ENCODE measurements at places on chromosomes 4 and X. TPM values are rescaled to one million over a fixed set of nuclear protein-coding genes. Genes with fewer than 3 reads are reported as not detected.

The ADH1A gene
- 0.84 TPM for total RNA-seq

The SLC16A2 gene
- total RNA-seq = 8.2 TPM

The USP17L12 gene
- not detected for total RNA-seq

- DNase-seq = no peak
Measured at GRCh38 chr4:56297776-56298175, 89.5 kb downstream of the AASDH start.

- DNase-seq = no peak
Measured at GRCh38 chr4:110224812-110225211, 26.4 kb upstream of the ELOVL6 start.

- DNase-seq = no peak
Measured at GRCh38 chrX:32153585-32153984, 1057.8 kb downstream of the DMD start.

DNA sequence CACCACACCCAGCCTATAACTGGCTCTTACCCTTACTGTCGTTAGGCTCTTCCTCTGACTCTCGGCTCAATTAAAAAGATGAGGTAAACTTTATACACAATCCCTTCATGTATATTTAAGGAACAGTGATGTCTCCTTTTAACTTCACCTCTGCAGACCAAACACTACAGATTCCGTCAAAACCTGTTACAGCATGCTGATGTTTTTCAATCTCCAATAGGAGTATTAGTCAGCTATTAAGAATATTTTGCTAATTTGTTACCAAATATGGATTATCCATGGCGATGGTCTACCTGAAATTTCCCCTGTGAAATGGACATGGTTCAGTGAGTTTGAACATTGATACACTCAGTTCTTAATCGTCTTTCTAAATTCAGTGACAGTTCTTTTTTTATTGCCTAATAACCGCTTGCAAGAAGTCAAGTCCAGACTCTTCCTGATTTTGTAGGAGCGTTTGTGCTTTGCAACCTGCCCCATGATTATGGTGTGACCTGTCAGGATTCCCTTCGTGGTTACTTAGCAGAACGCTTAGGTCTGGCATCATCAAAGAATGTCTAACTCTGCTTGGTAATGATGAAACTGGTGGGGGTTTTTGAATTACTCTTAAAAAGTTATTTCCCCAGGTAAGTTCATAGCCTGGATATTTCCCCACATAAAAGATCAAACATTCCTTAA is 72.2 kb upstream of the STOX2 start:
- DNase-seq = no peak

DNA sequence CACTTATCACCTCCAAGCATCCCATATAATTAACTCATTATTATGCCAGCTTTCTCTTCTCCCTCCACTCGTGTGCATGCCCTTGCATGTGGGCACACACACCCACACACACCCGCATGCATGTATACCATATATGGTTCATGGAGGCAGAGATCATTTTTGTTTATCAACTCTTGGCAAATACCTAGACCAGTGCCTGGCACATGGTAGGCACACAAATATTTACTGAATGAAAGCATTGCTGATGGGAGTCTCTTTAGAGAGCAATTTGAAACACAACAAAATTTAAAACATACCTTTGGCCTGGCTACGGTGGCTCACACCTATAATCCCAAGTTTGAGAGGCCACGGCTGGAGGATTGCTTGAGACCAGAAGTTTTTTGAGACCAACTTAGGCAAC is 51.1 kb upstream of the SLC10A4 start:
- no peak for DNase-seq

DNA sequence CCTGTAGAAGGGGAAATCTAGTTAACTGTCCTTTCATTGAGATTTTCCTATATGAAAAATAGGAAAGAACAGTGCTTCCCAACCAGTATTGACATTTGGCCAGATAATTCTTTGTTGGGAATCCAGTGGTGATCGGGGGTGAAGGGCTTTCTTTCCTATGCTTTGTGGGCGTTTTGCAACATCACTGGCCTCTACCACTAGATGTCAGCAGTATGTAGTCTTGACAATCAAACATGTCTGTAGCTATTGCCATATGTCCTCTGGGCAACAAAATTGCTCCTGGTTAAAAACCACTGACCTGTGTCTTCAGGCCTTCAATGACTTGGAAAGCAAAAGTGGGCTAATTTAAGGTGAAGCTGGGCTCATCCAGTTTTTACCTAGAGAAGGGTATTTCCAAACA is 658.5 kb downstream of the DACH2 start:
- DNase-seq = no peak

DNA sequence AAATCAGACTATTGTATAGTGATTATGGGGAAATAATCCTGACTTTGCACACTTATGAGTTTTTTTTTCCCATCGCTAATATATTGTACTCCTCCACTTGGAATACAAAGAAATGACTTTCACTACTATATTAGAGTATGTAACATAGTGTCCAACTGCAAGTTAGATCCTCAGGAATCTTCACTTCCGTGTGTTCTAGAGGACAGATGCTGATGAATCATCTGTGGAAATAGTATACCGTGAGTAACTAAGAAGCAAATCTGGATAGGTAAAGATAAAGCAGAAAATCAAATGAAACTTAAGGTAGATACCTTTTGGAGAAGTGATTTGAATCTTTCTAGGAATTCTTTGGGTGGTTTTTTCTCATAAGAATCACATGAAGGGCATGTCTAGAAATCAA is 8.3 kb downstream of the IL21 start:
- DNase-seq = no peak

- DNase-seq = no peak
Measured at GRCh38 chr4:145859426-145859825, 79.2 kb downstream of the ZNF827 start.

Measured in Right ventricle myocardium inferior (tissue), 1 donor.